ENCODE measurements at places on chromosomes 3 and 15.

DNA sequence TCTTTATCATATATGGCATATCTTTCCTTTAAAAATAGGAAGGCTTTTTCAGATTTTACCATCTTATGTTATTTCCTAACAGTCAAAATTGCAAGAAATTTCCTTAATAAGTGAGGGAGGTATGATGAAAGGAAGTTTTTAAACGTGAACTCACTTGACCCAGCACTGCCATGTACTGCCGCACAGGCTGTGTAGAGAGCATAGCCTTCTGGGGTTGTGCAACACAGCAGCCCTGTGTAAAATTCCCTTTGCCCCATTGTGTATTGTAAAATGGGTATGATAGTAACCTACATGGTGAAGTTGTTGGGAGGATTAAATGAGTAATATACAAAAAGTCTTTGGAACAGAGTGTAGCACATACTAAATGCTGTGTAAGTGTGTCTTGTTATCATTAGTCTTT, 78.6 kb downstream of the PEX5L start:
- DNase-seq = no peak

DNA sequence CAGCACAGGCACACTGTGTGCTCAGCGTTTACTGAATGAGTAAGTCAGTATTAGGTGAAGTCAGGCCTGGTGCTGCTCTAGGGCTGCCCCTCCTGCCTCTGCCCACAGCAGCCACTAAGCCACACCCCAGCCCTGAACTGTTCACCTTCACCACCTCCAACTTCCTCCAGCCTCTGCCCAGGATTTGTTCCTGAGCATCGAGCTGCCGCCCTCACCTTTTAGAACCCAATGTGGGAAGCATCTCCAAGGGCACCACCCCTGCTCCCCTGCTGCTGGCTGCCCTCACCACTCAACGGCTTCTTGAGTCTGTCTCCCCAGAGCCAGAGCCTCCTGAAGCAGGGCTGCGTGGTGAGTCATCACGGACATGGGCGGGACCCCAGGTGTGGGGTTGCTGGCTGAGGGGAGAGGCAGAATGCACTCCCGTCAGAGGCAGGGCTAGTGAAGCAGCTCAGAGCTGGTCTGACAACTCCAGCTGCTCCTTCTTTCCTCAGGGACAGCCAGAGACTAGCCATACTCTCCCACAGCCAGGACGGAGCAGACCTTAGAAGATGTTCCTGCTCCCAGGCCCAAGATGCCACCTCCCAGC, 5.8 kb downstream of the HYAL2 start:
- DNase-seq = no peak

- DNase-seq = no peak
Measured at GRCh38 chr3:5644773-5645670, 457.5 kb downstream of the EDEM1 start.

- DNase-seq = no peak
Measured at GRCh38 chr3:78390221-78390620, 1350.3 kb downstream of the ROBO2 start.

GRCh38 chr3:52004163-52004787, 8.6 kb upstream of the RPL29 start:
- DNase-seq = no peak

DNA sequence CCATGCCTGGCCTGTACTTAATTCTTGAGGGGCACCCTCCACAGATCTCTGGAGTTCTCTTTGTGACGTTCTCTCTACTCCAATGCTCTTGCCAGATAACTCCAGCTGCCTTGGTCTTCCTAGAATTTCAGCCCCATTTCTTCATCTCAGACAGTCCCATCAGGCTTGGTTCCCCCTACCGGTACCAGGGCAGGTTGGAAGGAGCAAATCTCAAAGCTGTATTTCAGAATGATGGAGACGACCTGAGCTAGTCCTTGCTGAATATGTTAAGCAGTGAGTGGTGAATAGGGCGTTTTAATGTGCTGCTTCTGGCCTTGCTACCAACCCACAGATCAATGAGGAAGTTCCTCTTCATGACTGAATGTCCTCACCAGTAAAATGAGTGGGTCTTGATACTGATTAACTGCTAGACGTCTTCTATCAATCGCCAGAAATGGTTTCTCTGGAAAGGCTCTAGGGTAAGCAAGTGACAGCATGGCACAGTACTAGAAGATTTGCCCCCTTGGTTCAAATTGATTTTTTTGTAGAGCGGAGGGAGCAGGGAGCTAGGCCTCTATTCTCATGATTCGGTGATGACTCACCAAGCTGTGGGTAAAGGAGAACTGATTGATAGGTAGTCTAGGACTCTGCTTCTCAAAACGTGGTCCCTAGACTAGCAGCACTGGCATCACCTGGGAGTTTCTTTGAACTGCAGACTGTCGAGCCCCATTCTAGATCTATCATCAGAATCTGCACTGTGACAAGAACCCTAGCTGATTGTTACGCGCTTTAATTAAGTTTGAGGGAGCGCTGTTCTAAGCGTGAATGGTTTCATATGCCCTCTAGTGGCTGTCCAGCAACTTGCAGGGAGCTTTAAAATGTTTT, 67.8 kb downstream of the UBP1 start:
- DNase-seq = no peak

DNA sequence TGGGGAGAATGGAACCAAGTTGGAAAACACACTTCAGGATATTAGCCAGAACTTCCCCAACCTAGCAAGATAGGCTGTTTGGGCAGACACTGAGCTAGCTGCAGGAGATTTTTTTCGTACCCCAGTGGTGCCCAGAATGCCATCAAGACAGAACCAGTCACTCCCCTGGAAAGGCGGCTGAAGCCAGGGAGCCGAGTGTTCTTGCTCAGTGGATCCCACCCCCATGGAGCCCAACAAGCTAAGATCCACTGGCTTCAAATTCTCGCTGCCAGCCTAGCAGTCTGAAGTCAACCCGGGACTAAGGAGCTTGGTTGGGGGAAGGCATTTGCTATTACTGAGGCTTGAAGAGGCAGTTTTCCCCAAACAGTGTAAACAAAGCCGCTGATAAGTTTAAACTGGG, 152.4 kb downstream of the MBNL1 start:
- DNase-seq = no peak

DNA sequence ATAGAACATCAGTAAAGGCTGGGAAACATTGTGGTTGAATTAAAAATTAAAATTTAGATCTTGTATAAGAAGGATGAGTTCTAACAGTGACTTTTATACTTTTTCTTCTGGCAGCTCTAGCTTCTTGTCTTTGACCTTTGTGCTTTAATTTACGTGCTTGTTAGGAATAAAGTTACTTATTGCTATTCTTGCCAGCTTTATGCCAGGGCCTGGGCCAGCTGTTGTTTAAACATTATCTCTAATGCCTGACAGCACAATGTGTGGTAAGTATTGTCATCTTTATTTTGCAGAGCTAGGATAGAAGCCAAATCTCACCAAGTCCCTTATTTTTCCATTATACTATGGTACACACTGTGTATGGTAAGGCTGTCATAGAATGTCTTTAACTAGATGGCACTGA, 766.7 kb upstream of the GOLIM4 start:
- DNase-seq = no peak

DNA sequence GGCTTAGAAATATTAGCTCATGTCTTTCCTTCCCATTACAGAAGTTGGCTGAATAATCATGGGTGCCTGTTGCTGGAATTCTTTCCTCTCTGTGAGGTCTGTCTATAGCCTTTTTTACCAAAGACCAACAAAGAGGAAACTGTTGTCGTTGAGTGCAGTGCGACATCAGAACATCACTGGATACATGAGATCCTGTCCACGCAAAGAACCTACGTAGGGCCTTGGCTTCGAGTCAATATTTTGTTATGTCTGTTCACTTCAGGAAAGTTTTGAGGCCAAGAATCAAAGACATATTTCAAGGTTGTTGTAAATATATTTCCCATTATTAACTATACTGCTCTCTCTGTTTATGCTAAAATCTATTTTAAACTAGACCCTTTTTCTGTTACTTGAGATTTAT, 101.5 kb upstream of the IL12A start:
- DNase-seq = no peak

- DNase-seq = no peak
Measured at GRCh38 chr3:160193644-160194192, 31.5 kb upstream of the C3orf80 start.

DNA sequence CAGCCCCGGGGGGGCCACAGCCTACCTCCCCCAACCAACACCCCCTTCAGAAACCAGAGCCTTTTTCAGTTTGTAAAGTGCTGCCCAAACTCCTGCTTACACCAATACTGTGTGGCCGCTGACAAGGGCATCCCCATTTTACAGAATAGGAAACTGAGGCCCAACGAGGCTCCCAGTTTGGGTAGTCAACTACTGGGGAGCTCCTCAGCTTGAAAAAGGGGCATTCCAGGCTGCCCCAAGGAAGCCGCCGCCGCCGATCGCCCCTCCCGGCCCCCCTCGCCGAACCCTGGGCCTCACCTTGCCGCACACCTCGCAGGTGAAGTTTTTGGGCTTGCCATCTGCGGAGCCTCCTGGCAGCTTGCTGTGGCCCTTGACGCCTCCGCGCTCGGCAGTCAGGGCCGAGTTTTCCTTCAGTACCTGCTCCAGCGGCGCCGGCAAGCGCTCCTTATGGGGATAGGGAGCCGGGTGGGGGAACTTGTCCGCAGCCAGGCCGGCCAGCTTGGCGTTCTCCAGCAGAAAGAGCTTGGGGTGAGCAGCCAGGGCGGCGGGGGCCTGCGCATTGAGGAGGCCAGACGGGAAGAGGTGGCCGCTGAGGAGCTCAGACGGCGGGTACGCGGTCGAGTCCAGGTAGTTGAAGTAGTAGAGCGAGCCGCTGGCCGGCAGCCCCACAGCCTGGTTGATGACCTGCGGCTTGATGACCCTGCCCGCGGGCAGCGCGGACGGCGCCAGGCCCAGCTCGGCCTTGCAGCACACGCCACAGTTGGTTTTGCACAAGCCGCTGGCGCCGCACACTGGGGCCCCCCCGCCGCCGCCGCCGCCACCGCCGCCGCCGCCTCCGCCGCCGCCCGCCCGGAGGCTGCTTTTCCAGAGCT, 1.4 kb downstream of the FEZF2 start:
- DNase-seq = no peak

DNA sequence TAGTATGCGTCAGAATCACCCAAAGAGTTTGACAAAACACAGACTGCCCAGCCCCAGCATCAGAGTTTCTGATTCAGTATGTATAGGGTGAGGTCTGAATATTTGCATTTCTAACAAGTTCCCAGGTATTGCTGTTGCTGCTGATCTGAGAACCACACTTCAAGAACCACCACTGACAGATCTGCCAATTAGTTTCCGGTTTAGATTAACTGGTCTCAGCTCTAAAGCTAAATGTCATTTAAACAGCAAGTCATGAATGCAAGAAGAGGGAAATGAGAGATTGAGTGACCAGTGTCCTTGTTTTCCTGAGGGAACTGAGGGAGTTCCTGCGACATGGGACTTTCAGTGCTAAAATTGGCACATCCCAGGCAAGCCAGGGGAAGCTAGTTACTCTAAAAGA, 305.0 kb downstream of the ZNF385D start:
- no peak for DNase-seq

GRCh38 chr15:93126148-93126547, 37.1 kb upstream of the RGMA start:
- DNase-seq = no peak

DNA sequence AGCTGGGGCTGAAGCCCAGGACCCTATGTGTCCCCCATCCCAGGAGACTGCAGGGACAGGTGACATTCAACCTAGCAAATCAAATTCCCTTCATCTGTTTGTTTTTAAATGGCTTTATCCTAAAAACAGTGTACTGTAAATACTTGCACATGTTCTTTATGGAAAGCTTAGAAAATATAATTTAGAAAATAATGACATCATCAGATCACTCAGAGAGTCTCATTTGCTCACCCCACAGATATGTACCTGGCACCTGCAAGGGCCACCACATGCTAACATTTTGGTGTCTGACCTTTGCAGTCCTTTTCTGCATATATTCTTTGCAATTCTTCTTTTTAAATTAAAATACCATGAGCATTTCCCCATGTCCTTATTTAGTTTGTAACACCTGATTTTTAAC, 58.6 kb upstream of the FGD5 start:
- DNase-seq = no peak

DNA sequence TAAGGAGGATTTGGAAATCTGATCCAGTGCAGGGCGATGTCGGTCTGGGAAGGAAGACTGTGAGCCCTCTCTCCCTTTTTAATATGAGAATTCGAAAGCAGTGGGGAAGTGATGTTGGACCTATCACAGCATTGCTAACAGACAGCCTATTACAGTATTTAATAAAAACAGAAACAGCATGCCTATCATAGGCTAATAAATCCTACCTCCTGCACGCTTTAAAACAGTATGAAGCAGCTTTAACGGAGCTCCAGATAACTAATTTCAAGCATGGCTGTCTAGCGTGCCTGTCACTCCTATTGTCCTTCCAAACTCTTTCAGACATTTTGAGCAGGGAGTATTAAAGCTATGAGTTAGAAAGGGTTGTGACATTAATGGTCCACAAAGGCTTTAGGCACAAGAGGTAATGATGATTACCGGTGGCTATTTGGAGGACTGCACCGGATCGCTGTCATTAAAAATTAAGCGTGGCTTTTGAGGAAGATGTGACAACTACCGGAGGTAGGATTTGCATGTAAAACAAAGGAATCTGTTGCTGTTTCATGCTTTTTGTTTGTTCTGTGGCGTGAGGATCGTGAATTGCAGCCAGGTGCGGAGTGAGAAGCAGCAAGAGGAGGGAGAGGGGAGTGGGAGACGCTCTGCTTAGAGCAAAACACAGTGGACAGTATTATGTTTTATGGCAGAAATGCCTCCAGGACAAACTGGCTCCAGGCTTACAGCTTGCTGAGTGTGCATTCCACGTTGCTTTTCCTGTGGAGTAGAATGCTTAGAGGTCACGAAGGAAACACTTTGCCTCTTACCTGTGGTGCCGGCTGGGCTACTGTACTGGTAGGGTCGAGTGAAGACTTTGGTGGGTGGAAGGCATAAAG, at the start of gene KCNMB2:
Gene KCNMB2, plus strand, starts transcription at position 226 of the 869 bp plus-strand sequence.
- no peak for DNase-seq

DNA sequence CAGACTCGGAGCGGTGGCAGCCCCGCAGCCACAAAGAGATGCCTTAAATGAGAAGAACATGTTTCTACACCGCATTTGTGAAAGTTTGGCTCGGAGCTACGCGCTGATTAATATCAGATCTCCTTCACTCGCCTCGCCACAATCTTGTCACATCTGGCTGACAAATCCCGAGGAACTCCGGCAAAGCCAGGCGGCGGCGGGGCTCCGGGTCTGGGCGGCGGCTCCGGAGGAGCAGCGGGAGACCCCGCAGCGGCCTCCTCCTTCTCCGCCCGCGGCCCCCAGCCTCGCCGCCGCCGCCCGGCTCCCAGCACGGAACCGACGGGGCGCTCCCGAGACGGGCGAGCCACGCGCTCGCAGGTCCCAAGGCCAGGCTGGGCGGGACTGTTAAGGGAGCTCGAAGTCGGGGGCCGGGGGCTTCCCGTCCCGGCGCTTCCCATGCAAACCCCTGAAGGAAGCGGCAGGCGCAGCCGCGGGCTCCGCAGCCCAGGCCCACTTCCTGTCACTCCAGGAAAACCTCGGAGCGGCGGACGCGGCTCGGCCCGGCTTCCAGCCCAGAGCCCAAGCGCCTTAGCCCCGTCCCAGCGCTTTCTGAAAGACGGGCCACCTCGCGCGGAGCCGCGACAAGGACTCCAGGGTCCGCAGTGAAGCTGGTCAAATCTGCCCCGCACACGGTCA, 1.2 kb downstream of the BNC1 start:
- no peak for DNase-seq

All from cortex of kidney (tissue), 1 donor.